ENCODE measurements at places on chromosomes 1 and 21.
A peak's percentile ranks its signal among the peaks of the same experiment; 100 is the strongest.

- DNase-seq = no peak
Measured at GRCh38 chr1:230317823-230318819, 108.0 kb downstream of the PGBD5 start.

GRCh38 chr1:203124011-203124410 lies 3.5 kb upstream of the ADORA1 start:
- no peak for DNase-seq

- DNase-seq = no peak
Measured at GRCh38 chr1:182192215-182192614, 130.7 kb upstream of the ZNF648 start.

DNA sequence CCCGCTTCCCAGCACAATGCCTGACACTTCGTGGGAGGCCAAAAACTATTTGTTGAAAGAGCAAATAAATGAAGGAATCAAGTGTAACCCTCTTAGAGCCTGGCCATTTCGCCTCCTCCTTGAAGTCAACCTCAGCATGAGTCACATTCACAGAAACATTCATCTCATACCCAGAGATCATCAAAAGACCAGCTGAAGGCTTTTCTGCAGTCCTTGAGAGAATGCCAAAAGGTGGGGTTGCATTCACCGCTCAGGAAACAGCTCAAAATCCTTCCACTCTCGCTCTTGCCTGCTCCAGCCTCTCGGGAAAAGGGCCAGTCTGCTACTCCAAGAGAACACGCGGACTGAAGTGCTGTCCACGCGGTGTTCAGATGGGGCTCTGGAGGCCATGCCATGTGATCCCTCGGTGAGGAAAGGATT lies 90.0 kb downstream of the VWA5B1 start:
- no peak for DNase-seq

- no peak for DNase-seq
Measured at GRCh38 chr1:40711465-40712404, 20.2 kb downstream of the NFYC start.

DNA sequence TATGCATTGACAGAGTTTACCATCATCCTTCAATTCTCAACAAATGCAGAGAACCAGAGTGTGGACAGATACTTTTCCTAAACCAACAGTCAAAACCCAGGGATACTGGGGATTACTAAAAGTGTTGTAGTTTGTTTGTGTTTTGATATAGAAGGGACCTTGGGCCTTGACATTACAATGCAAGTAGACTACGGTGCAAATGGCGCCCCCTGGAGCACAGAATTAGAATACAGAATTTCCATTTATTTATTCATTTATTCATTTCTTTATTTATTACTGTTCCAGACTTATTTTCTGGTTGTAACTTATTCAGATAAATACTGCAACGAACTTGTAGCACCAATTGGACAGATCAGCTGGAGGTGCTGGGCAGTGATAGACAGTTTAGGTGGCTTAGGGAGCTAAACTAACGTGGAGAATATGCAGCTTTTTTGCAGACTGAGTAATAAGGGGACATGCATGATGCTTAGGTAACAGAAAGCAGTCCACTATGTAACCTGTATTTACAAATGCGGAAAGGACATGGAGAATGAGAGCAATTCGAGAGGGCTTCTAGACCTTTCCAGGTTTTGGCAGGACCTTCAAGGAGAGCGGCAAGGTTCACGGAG lies 42.6 kb downstream of the KIRREL1 start:
- DNase-seq = no peak

DNA sequence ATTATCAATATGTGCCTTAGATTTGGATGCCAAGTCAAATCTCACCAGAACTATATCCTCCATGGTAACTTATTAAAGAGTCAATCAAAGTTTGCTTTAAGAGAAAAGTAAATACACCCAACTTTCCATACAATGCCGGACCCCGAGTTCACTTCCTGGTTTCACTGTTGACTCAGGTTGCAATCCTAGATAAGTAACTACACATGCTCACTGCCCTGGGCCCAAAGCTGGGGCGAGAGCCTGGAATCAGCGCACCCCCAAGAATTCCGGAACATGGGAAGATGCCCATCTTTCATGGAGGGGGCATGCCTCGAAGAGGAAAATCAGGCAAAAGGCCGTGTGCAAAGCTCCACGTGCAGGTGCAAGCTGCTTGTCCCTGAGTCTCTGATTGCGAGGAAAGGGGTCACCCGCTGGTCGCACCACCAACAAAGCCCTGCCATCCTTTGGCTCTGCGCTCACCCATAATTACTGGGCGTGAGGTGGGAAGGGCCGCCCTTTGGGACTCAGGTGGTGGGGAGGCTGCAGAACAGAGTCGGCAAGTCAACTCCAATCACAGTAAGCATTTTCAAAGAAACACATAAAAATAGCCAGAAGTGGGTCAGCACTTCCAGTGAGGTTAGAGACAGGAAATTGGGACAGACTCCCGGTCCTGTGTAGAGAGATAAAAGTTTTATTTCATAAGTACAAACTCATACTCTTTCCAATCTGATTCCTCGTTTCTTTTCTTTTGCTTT lies 167.7 kb downstream of the TOMM20 start:
- no peak for DNase-seq

DNA sequence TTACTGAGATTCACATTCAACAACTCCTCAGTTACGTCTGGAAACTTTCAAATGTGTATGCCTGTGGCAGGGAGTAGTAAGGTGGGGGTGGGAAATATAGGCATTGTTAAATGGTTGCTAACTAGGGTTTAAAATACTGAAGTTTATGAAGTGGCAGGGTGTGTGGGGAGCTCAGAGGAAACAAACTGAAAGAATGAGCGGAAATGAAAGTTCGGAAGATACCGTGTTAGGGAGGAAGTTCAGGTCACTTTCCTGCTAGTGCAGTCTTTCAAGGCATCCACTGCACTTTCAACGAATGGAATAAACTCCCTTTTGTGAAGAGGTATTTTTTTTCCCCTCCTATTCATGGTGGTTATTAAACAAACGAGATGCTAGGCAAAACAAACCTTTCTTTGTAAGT lies 19.7 kb downstream of the SYNJ1 start:
- DNase-seq = no peak

- DNase-seq = no peak
Measured at GRCh38 chr1:147169171-147169570, 3.1 kb downstream of the PRKAB2 start.

GRCh38 chr1:202143011-202143767 lies 1.3 kb downstream of the ARL8A start:
- DNase-seq = no peak

DNA sequence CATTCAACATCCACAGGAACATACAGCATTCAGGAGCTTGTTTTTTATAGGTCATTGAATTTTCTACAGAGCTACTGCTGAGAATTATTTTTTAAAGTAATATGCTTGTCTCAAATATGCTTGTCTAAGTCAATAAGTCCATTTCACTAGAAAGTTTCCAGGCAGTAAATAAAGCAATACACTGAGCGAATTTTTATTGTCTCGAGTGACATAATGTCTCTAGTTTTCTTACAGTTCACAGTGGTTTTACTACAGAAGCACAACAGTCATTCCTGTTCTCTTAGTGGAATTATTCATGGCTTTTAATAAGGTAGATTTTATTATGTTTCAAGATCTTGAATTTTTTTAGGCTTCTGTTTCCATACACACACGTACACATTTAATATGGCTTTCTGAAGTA lies 83.8 kb downstream of the HS2ST1 start:
- DNase-seq = no peak

DNA sequence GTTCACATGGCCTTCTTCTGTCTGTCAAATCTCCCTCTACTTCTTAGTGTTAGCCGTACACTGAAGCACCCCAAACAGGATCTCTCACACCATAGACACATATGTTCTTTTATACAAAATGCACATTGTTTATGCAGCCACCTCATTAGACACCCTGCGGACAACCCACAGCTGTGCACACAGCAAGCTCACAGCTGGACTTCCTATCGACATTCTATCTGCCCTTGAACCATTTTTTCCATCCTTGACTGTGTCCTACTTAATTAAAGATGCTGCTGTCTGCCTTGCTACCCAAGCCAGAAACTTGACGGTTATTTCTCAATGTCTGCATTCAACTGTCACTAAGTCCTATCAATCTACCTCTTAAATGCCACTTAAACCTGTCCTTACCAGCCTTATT lies 3.2 kb upstream of the ZBTB21 start:
- no peak for DNase-seq

DNA sequence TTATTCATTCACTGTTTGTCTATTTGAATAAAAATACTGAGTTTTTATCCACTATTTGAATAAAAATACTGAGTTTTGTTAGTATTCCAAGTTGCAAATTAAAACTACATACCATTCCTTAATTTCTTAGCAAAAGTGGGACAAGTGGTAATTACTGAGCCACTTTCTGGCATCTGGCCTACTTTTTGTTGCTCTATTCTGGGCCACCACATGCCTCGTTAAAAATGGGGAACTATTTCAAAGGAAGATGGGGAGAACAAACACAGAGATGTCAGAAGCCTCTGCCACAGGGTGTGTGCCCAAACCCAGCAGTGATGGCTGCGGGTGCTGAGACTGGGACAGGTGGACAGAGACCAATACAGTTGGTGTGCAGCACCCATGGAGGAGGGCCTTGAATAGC lies 14.6 kb downstream of the PIGP start:
- no peak for DNase-seq

DNA sequence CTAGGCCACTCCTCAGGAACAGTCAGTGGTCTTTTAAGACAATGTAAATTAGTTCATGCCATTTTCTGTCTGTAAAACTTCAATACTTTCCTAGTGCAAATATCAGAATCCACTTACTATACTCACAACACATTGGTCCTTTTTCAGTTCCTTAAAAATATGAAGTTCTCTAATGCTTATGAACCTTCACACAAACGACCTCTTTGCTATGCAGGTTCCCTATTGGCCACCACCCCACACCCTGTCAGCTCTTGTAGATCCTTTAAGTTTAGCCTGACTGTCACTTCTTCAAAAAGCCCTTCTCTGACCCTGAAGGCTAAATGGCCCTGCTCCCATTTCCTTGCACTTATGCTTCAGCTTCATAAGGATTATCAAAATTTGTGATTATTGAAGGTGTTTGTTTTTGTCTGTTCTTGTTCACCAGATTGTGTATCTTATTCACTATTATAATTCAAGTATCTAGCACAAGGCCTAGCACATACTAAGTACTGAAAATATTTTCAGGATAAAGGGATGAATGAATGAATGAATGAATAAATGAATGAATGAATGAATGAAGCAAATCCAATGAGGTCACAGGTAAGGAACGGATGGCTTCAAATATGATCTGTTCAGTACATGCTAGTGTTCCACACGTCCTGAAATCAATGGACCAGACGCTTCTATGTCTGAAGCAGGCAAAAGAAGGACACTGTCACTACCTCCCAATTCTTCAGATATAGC lies 373.9 kb downstream of the VAV3 start:
- DNase-seq = no peak

GRCh38 chr1:203632941-203633340 lies 6.3 kb downstream of the ATP2B4 start:
- DNase-seq = no peak

GRCh38 chr1:50487725-50488124 lies 64.5 kb upstream of the DMRTA2 start:
- DNase-seq = no peak

DNA sequence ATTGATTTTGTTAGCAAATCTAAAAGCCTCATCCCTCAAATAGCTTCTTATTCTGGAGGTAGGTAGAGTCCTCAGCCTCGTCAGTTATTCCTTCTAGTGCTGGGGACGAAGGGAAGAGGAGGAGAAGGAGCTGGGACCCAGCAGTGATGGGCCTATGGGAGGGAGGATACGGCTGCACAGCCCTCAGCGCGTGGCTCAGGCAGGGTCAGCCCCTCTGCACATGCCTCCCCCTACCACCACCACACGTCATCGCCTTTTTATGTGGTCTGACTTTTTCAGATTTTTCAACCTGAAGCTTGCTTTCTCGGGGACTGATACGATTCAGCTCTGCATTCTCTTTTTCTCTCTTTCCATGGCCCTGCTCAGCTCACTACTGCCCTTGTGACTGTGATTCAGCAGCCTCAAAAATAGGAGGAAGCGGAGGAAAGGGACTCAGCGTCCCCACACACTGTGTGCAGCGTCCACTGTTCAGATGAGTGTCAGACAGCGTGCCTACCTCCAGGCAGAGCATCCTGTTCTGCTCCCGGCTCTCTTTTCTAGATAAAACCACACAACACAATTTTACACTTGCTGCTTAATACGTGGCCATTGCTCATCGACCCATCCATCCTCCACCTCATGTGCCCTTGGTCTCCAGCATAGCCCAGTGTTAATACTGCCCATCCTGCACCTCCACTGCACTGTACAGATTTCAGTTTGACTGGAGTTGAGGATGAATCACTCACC lies 827 bp downstream of the OR2B11 start:
- DNase-seq = no peak

DNA sequence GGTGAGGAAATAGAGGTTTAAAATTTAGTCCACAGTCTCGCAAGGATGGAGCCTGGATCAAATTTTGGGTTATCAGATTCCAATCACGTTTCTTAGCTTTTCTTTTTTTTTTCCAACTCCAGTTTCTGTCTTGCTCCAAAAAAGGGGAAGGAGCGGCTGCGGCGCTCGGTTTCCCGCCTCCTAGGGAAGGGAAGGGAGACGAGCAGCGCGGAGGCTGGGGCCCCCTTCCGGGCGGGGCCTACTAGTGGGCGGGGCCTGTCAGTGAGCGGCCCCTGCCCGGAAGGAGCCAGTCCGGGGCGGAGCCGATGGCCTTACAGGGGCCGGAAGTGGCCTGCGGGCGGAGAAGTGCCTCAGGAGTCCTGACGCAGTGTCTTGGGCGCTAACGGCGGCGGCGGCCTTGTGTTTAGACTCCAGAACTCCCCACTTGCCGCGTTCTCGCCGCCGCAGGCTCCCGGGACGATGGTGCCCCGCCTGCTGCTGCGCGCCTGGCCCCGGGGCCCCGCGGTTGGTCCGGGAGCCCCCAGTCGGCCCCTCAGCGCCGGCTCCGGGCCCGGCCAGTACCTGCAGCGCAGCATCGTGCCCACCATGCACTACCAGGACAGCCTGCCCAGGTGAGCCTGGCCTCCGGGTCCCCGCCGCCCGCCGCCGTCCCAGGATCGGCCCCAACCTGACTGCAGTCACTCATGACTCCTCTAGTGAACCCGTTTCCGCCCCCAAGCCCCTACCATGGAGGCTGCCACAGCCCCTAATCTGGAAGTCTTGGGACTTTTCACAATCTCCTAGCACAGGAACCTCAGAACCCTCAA lies at the start of gene CPT2:
CPT2 (plus strand) TSS at position 340 of the 806 bp plus-strand sequence; CDS start at position 460, 120 bp downstream.
- DNase-seq = peak; percentile 66

DNA sequence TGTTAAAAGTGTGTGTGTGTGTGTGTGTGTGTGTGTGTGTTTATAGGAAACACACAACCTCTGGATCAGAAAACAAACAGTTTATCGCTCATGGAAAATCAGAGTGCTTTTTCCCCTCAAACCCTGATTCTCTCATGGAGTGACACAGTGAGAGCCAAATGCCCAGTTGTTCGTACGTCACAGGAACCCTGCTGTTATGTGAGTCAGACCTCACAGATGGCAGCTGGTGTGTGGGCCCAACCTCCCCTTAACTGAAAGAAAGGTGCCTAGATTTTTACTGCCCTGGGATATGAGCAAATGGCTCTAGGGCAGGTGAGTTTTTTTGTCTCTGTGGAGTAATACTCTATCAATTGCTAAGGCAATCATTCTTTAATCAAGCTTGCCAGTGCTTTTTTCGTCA lies 1788.1 kb downstream of the BRINP3 start:
- DNase-seq = no peak
